ENCODE measurements at places on chromosomes 7 and 10. TPM values are rescaled to one million over a fixed set of nuclear protein-coding genes. Genes with fewer than 3 reads are reported as not detected.

RASSF4 gene
- total RNA-seq, result 11.1 TPM

- DNase-seq, result peak; percentile 32
Measured at GRCh38 chr10:114879541-114880158, 58.1 kb downstream of the FHIP2A start.

- no peak for DNase-seq
Measured at GRCh38 chr7:140304191-140304799, 94.0 kb downstream of the SLC37A3 start.

GRCh38 chr7:77674878-77675277 is 21.4 kb upstream of the RSBN1L start:
- peak; percentile 15 for DNase-seq

DNA sequence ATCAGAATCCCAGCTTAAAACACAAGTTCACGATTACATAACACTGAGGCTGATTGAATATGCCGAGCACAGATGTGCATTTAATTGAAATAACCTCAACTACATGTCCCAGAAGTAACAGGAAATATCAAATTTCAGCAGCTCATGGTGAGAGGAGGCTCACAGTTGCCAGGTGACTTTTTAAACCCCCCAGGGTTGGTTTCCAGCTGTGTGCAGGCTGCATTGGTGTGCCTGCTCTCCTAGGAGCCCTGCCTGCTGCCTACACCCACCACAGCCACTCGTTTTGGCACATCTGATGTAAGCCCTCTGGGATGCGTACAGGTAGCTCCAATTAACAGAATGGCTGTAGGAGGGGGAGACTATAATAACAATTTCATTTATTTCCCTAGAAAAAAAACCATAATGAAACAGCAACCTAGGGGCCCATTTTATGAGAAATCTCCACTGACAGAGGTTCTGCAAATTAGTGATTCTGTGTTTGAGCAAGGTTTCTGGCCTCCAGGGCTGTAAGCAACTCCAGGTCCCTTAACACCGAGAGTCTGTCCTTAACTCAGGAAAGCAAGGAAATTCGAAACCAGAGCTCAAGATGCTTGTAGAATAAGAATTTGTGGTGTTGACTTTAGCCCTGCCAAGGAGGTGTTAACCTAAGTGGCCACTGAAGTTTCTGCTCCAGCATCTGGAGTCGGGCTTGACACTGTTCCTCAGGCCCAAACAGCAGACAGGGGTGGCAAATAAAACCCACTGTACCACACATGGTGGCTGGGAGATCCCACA is 161.9 kb downstream of the BMPER start:
- peak; percentile 75 for DNase-seq

CLRN3 gene
- total RNA-seq, result not detected

- DNase-seq, result peak; percentile 46
Measured at GRCh38 chr10:84352251-84352842, 24.0 kb downstream of the CCSER2 start.

GRCh38 chr10:404346-404745 is 269.1 kb downstream of the ZMYND11 start:
- peak; percentile 29 for DNase-seq

BTBD16 gene
- not detected for total RNA-seq

DNA sequence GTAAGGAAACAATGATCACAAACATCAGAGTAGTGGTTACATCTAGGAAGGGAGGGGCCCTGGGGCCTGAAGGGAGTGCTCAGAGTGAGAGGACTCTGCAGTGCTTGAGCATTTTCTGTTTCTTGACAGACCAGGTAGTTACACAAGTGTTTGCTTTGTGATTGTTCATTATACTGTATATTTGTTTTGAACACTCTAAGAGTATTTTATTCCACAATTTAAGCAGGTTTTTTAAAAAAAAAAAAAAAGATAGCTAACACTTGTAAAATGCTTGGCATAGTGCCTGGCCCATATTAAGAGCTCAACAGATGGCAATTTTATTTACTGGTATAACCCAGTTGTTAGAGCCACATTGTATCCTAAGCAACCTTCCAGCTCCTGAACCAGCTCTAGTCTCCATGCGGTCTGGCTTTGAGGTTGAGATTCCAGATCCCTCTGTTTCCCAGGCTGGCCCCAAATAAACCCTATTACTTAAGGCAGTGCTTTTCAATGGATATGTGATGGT is 20.1 kb upstream of the ATXN7L1 start:
- no peak for DNase-seq

DNA sequence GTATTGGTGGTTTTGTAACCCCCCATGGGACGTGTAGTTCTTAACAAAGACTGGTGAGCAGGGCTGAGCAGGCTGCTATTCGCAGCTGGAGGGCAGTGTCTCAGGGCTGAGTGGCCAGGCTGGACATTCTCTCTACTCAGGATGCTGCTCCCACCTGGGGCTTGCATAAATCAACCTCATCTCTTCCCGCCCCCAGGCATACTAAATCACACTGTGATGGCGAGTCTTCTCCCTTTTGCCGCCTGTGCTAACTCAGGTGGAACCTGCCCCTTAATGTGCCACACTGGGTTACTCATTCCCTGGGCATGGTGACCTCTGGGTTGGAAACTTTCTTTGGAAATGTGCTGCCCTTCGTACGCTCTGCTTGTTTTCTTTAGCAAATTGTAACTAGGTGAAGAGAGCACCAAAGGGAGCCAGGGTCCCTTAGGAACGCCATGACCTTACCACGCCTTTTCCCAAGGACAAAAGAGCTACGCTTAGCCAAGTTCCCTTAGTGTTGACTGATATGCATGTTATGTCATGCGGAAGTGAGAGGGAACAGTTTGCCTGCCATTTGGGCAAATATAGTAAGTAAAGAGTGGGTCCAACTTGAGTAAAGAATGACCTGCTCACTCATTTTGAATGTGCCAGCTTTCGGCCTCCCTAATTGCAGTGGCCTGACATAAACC is 40.4 kb upstream of the COBL start:
- DNase-seq, result no peak

RHOBTB1 gene
- 12.4 TPM for total RNA-seq

- no peak for DNase-seq
Measured at GRCh38 chr10:64586934-64587503, 1065.8 kb downstream of the REEP3 start.

- DNase-seq, result no peak
Measured at GRCh38 chr10:75407224-75407712, 5.7 kb upstream of the ZNF503 start.

DNA sequence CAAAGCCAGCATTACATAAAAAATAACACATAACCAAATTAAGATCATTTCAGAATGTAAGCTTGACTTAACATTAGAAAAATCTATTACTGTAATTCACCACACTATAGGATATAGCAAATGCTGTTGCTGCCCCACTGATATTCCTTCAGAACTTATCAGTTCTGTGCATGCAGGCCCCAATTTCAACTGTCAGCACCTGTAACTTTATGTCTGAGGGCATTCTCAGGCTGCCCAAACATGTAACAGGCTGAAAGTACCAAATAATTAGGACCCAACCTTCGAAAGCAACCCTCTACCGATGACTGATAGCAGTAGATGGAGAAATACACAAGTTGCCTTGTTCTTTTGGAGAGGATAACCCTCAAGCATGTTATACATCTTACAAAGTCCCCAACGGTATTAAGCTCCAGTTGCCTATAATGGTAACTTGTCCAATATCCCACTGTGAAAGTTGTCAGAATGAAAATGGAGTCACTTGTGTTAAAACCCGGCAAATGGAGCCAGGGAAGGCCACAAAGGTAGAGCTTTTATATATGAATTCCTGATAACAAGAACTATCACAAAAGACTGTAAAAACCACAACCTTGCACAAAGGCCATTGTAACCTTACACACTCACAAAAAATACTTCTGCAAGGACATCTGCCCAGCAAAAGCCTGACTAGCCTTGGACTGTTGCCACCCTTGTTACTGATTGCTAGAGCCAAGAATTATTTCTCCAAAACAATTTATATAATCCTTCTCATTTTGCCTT is 66.9 kb upstream of the ZNF746 start:
- DNase-seq, result no peak

GRCh38 chr7:57774300-57774699 is 324.3 kb downstream of the ZNF716 start:
- no peak for DNase-seq

DNA sequence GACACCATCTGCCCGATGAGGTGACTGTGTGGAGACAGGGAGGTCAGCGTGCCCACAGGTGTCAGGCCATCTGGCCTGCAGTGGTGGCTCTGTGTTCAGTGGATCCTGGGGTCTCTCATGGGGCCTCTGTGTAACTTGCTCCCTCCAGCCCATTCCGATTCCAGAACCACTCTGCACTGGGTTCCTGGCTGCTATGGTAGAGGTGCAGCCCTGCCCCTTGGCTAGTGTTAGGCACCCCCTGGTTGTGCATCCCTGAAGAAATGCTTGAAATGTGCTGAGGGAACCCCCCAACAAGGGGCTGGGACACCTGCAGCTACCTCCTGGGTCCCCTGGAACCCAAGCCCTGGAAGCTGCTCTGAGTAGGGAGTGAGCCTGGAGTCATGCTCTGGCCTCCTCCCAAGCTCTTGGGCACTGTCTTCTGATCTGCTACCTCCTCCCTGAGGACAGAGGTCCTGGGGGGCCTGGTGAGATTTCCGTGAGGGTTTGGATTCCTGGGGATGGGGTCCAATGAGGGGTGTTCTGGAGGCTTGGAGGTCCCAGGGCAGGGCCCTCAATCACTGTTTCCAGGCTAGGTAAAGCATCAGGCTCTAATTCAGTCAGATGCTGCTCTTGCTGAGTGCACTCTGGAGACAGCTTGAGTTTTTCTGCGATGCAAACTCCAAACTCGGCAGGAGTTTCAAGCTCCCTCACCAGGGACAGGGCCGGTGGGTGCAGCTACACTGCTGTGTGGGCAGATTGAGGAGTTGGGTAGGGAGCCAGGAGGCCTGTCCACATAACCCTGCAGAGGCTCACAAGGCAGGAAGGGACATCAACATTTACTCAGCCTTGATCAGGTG is 27.7 kb downstream of the RAMP3 start:
- no peak for DNase-seq

- DNase-seq, result peak; percentile 14
Measured at GRCh38 chr7:138565451-138566114, 105.5 kb downstream of the TRIM24 start.

DNAAF5 gene
- 41.3 TPM for total RNA-seq

- no peak for DNase-seq
Measured at GRCh38 chr10:7084280-7085005, 326.4 kb downstream of the SFMBT2 start.

DNA sequence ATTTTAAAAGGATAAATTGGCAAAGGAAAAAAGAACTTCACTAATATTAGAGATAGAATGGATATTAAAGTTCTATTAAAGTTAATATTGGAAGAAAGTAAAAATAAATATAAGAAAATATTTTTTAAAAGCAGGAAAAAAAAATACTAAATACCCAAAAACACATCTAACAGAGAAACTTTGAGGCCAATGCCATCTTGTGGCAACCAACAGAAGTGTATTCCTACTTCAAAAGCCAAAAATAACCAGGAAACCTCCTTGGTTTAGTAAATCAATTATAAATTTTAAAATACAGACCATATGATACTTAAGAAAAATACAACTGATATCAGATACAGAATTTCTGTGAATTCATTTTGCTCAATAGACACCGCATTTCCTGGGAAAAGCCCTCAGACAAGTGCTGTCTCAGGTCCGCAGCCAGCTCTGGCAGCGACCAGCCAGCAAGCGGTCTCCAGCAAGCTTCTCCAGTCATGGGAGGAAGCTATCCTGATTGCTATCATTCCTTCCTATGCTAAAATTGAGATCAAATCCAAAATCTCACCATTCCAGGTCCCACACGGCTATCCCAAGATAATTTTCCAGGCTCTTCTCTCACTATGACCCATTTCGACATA is 65.3 kb downstream of the LMBR1 start:
- DNase-seq, result peak; percentile 15
